ENCODE measurements at places on chromosomes 6 and 20.
A peak's percentile ranks its signal among the peaks of the same experiment; 100 is the strongest.

- DNase-seq, result no peak
Measured at GRCh38 chr6:15363523-15364400, 117.9 kb downstream of the JARID2 start.

DNA sequence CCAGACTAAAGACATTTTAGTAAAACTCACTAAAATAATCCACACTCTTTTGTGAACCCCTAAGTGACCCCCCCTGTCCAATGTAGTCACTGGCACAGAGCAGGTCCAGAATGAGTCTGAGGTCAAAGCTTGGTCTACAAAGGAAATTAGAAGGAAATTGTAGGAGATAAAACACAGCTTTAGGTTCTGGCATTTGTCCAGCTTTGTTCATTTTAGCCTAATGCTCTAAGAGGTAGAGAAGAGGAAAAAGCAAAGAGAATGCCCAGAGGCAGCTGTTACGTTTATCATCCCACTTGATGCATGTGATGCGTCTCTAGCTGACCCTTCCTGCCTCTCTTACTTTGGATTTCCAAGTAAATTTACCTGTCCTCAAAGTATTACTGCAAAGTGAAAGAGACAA is 62.5 kb downstream of the CNKSR3 start:
- DNase-seq, result no peak

DNA sequence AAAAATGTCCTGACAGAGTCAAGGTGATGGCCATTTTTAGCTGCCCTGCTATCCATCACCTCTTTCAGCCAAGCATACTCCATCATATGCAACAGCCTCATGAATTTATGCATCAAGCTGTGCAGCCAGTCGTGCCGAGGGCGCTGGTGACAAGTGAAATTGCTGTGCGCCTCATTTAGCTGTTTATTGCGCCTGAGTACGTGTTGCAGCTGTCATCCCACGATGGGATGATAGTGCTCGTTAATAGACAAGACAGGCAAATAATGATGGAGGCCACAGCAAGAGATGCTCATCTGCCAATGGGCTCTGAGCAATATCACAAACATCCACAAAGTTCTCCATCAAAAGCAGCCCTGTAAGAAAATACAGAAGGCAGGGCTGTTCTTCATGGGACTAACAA is 562.3 kb upstream of the POU3F2 start:
- no peak for DNase-seq

DNA sequence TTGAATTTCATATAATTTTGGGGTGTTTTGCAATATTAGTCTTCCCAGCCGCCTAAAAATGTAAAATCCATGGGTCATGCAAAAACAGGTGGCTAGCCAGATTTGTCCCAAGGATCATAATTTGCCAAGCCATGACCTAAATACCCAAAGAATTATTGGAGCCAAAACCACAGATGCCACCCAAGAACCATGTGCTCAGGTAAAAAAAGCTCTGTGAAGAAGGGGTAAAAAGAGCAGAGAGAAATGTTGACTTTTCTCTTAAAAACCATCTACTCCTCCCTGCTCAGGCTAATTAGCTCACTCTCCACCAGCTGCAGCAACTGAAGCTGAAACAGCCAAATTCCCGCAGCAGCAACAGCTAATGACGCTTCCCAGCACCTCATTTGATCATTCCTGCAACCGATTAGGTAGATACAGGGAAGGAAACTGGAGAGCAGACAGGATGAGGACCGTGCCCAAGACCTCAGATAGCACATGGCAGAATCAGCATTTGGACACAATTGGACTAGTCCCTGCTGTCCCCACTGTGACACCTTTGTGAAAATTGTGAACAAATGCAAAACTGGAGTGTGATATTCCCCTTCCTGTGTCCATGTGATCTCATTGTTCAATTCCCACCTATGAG is 107.9 kb upstream of the NXT1 start:
- DNase-seq, result no peak

DNA sequence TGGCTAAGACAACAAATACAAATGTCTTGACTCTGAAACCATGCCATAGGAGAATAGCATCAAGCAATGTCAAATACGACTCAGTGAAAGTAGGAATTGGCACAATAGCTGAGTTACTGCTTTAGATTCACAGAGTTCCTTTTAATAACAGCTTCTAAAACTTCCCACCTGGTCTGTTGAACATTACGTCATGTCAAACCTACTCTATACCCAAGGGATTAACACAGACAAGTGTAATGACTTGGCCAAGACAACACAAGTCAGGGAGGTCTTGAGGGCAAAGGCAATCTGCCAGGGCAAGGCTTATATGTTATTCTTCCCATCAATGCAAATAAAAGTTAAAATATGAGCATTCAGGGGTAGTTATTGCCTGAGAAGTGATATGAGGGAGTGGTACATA is 265.1 kb upstream of the PRDM1 start:
- DNase-seq, result no peak

GRCh38 chr20:39885975-39886649 is 802.9 kb downstream of the MAFB start:
- DNase-seq, result no peak

- no peak for DNase-seq
Measured at GRCh38 chr6:146891615-146892265, 293.0 kb downstream of the ADGB start.

- DNase-seq, result no peak
Measured at GRCh38 chr6:50128420-50129005, 78.8 kb upstream of the DEFB112 start.

DNA sequence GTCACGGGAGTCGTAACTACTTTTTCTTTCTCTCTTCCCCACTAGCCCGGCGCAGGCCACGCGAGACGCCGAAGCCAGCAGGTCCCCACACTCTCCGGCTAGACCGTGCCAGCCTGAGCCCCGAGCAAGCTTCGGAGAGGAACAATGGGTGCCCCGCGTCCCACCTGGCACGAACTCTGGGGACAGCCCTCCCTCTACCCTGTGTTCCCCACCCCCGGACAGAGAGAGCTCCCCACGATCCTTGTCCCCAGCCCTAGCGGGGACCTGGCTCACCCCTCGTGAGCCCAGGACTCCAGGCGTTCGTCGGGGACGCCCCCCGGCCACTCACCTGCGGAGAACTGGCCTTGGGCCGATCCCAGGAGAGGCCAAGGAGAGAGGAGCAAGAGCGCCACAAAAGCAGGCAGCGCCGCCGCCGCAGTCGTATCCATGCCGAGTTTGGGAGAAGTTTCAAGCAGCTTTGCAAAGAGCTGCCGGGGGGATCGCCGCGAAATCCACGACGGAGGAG is 416 bp downstream of the PTPRK start:
- DNase-seq, result peak; percentile 26

GRCh38 chr6:43915208-43915869 is 145.3 kb downstream of the VEGFA start:
- no peak for DNase-seq

- DNase-seq, result no peak
Measured at GRCh38 chr6:113457751-113458150, 399.4 kb upstream of the MARCKS start.

GRCh38 chr6:1229301-1229700 is 82.6 kb upstream of the FOXQ1 start:
- DNase-seq, result no peak

GRCh38 chr20:10115021-10115420 is 80.2 kb downstream of the ANKEF1 start:
- DNase-seq, result no peak

DNA sequence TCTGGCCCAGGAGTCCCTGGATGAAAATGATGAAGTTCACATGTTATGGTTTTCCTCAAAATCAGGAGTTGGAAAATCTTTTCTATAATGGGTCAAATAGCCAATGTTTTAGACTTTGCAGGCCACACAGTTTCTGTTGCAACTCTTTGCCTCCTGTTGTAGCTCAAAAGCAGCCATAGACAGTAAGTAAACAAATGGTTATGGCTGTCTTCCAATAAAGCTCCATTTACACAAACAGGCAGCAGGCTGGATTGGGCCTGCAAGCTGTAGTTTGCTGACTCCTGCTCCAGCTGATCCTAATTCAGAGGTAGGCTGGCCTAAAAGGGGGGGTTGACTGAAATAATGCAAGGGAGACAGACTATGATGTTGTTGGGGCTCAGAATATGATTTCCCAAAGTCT is 33.0 kb downstream of the METTL24 start:
- DNase-seq, result no peak

- DNase-seq, result peak; percentile 36
Measured at GRCh38 chr20:5001174-5002076, at the start of gene SLC23A2. TSS of gene SLC23A2 (minus strand) at chr20:5001510. CDS start at chr20:4932562, 68,948 bp downstream.

DNA sequence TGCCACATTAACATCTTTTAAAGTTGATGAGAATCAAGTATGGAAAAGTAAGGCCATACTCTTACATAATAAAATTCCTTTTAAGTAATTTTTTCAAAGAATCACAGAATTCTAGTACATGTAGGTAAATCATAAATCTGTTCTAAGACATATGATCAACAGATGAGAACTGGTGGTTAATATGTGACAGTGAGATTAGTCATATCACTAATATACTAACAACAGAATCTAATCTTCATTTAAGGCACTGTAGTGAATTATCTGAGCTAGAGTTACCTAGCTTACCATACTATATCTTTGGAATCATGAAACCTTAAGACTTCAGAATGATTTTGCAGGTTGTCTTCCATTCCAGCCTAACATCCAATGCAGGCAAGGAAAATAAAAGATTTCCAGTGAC is 11.6 kb downstream of the PLN start:
- no peak for DNase-seq

DNA sequence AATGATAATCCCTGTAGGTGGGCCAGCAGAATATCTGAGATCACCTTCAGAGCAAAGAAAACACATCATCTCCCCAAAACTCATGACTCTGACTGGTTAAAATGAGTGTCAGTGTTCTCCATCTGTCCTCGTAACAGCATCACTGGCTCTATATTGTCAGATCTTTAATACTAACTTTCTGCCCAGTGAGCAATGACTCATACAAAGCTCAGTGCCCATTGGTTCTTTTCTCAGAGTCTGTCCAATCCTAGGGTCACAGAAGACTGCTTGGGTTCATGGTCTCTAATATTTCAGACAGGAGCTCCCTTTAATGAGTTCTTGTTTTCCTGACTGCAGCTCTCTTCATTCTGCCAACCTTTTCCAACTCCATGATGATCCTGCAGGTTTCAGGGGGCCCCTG is 36.4 kb downstream of the HLA-DPB1 start:
- no peak for DNase-seq

- no peak for DNase-seq
Measured at GRCh38 chr20:37797669-37798175, 103.9 kb downstream of the CTNNBL1 start.

DNA sequence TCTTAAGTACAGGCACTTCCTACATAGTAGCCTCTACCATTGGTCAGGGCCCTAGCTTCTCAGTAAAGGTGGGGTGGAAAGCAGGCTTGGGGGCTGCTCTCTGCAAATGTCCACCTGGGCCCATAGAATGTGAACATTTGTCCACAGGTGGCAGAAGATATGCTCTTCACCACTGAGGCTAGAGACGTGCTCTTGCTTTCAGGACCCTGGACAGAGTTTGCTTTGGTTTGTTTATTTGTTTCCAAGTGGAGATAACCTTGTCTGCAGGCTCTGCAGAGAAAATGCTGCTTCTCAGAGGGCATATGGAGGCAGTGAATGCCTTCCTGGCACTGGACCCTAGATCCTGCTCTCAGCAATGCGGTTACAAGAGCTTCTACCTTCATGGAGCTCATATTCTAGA is 129.0 kb downstream of the F13A1 start:
- no peak for DNase-seq

DNA sequence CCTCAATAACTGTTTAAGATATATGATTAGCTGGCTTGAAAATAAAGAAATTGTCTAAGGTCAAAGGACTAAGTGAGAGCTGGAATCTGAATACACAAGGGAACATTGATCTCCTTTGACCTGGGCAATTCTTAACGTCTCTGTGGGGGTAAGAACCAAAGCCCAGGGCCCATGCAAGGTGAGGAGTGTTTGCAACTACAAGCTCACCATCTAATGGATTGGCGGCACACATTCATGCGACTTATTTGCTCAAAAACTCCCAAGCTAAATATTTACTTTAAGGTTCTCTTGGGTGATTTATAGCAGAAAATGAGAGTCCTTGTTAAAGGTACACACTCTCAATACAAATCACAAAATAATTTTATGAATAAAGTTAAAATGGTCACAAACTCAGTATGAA is 392.0 kb upstream of the FLRT3 start:
- no peak for DNase-seq

DNA sequence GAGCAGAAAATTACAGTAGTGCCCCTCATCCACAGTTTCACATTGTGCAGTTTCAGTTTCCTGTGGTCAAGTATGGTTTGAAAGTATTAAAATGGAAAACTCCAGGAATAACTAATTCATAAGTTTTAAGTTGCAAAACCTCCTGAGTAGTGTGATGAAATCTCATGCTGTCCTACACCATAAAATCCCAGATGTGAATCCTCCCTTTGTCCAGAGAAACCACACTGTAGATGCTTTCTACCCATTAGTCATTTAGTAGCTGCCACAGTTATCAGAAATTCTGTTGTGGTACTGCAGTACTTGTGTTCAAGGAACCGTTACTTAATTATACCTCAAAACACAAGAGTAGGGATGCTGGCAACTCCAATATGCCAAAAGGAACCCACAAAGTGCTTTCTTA is 74.7 kb downstream of the PTCHD4 start:
- DNase-seq, result no peak

DNA sequence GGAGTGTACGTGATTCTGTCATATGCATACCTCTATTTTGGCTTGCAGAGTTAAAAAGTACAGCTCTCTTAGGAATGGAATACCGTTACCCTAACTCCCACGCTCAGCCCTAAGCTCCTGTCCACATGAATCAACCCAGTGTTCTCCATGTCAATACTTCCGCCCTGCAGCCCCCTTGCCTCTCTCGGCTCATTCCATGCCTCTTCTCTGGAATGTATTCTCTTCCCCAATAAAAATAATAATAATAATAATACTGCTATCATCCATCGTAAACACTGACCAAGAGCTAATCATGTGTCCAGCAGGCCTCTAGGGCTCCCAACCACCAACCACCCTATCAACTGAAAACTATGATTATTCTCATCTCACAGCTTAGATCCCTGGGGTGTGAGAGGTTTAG is 100.6 kb downstream of the PREX1 start:
- DNase-seq, result no peak

DNA sequence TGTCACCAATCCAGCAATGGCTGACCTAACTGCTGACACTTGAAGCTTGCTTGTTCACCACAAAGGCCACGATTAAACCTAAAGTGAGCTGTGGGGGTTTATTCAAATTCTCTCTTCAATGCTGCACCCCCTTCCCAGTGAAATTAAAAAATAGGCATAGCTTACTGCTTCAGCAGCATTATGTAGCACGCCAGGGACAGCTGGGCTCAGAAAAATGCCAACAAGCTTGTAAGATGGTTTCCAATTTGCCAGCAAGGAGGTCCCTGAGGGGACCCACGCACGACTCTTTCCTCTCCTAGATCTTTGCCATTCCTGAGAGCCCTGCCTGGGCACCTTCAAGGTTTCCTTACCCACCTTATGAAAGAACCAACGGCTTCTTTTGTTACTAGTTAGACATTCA is 113.5 kb upstream of the CDH4 start:
- no peak for DNase-seq
